ENCODE measurements at places on chromosomes 5 and 9.

- DNase-seq: no peak
Observed at GRCh38 chr5:16378762-16379161, 86.8 kb downstream of the ZNF622 start.

GRCh38 chr5:7242118-7242710 lies 153.7 kb upstream of the ADCY2 start:
- no peak for DNase-seq

DNA sequence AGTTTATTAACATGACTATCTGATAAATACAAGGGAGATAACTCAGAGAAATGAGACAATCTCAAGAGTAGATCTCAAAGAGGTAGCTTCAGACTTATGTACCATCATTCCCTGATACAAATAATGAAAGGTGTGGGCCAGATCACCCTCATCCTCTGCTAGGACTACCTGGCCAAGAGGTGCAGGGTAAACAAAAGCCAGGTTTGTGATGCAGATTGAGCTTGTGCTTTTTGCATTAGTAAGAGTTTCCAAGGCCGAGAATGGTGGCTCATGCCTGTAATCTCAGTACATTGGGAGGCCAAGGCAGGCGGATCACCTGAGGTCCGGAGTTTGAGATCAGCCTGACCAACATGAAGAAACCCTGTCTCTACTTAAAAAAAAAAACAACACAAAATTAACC lies 8.9 kb upstream of the SPIN1 start:
- DNase-seq: no peak

DNA sequence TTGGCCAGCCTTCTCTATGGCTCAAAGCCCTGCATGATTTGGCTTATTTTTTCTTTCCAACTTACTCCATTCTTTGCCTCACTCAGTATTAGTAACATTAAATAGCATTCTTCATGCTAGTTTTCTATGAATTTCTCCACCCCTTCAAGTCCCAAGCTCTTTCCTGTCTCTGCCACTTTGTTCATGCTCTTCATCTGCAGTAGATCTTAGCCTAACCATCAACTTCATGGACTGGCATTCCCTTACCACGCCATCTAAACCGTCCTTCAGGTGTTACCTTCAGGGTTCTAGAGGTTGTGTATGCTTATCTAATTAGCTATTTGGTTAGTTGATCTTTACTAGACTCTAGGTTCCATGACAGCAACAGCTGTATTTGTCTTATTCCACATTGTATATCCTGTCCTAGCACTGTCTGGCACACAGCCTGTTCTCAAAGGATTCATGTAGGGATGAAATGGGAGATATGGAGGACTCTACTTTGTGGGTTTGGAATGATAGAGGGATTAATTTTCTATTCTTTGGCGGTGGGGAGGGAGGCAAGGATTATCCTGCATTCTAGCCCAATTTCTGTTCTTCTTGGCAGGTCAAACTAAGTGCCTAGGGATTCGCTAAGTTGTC lies 26.4 kb downstream of the TMEM167A start:
- DNase-seq: no peak

GRCh38 chr5:128539038-128539429 lies 989 bp upstream of the FBN2 start:
- DNase-seq: no peak

DNA sequence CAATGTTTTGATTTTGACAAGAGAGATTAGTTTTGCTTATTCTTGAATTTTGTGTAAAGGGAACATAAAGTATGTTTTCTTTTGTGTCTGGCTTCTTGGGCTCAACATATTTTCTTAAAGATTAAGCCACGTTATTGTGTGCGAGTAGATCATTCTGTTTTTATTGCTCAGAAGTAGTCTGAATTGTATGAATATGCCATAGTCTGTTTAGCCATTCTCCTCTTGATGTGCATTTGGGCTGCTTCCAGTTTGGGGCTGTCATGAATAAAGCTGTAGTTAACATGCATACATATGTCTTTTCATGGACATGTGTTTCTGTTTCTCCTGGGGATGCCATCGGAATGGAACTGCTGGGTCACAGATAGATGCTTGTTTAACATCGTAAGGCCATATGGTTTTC lies 198.9 kb downstream of the FANCC start:
- DNase-seq: no peak

GRCh38 chr9:136373300-136374182 lies at the start of gene CARD9:
CARD9 (minus strand) TSS chr9:136373669; CDS start chr9:136372078, 1,591 bp downstream.
- no peak for DNase-seq

DNA sequence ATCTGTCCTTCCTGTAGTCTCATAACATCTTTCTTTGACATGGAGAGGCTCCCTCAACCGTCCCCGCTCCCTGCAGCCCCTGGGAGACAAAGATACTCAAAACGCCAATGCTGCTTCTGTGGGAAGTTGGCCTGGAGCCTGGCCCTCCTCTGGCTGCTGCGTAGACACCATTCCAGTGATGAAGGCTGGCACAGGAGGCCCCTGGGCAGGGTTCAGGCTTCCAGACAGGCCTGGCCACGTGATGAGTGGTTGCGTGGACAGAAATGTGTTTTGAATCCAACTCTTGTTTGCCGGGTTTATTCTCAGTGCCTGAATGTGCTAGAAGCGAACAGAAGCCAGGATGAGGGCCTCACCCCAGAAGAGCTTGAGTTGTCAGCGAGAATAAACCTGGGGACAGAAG lies 43.2 kb upstream of the NKX2-5 start:
- DNase-seq: no peak

- DNase-seq: no peak
Observed at GRCh38 chr9:10007356-10007755, 605.4 kb downstream of the PTPRD start.

GRCh38 chr5:138686668-138687067 lies 66.6 kb upstream of the CTNNA1 start:
- DNase-seq: no peak

- no peak for DNase-seq
Observed at GRCh38 chr9:13576101-13576500, 296.6 kb upstream of the MPDZ start.

DNA sequence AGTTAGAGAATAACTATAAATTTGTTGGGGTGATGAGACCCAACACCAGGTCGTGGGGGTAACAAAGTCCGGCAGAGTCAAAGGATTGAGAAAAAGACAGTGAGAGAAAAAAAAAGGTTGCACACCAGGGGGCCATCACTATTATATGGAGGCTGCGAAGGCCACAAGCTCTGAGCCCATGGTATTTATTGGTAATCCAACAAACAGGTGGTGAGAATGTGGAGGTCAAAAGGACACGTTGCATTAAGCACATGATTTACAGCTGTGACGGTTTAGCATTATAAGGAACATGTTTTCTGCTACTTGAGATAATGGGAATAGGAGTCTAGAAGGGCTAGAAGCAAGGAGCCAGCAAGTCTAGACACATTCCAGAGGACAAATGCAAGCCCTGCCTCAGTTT lies 2202.2 kb upstream of the C9orf72 start:
- no peak for DNase-seq

- DNase-seq: no peak
Observed at GRCh38 chr5:13350767-13351166, 593.7 kb downstream of the DNAH5 start.

GRCh38 chr5:9888501-9888901 lies 258.4 kb upstream of the TAS2R1 start:
- no peak for DNase-seq

GRCh38 chr9:72154468-72155285 lies 5.4 kb downstream of the GDA start:
- DNase-seq: peak; percentile 50

- no peak for DNase-seq
Observed at GRCh38 chr5:573206-573605, 38.9 kb upstream of the CEP72 start.

Measured in NAMALWA (cell line).